Uterus (tissue), 4 donors: ENCODE measurements at places on chromosomes 12 and 14. TPM values are rescaled to one million over a fixed set of nuclear protein-coding genes. Genes with fewer than 3 reads are reported as not detected.

GRCh38 chr12:20125276-20125798, 243.0 kb upstream of the PDE3A start:
- DNase-seq, result no peak

The HOXC9 gene
- total RNA-seq, result 1.7 TPM

GRCh38 chr14:96309896-96310330, 53.2 kb downstream of the ATG2B start:
- no peak for DNase-seq

The ERC1 gene
- 34.4 TPM for total RNA-seq

- no peak for DNase-seq
These were observed 804.5 kb downstream of the NRXN3 start for GRCh38 chr14:78974691-78975090.

DNA sequence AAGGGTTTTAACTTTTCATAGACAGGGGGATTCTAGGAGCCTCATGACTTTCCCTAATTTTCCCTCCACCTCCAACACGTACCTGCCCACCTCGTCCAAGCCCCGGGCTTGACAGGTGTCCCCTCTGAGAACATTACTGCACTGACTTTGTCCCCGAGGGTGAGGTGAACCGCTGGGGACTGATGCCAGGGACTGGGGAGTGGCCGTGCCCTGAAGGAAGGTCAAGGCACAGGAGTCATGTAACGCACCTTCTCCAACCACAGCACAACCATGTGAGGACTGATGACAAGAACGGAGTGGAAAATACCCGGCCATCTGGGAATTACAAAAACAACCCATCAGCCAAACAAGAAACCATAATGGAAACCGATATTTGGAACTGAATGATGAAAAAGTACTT, 214.7 kb upstream of the C14orf180 start:
- no peak for DNase-seq

DNA sequence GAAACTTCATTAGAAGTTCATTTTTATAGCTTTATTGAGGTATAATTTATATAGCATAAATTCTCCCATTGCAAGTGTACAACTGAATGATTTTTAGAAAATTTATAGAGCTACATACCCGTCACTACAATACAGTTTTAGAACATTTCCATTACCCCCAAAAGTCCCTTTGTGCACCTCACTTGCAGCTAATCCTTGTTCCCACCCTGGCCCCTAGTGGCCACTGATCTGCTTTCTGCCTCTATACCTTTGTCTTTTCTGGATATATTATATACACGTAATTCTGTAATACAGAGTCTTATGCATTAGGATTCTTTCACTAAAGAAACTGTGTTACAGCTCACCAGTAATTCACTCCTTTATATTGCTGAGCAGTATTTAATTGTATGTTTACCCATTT, 145.1 kb upstream of the DIO2 start:
- no peak for DNase-seq

DNA sequence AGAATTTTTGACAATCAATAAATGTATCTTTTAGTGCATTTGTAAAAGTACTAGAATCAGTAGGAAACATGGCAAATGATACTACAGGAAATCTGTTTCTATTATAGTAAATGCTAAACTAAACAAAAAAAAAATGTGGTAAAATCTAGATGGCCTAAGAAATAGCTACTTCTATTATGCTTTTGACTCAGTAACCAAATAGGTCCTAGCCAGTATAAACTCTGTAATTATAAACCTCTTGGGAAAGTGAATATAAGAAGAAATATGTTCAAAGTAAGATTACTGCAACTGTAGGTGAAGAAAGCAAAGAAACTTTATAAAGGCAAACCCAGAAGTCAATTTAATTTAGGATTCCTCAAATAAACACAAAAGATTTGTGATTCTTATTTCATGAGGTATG, 581.2 kb downstream of the LRFN5 start:
- DNase-seq, result no peak

- DNase-seq, result no peak
These were observed at the start of gene TPH2 for GRCh38 chr12:71938728-71939385. Gene TPH2, plus strand, starts transcription at chr12:71938845. Its CDS starts 142 bp downstream, at chr12:71938987.

GRCh38 chr14:35114036-35114435, 7.8 kb downstream of the PPP2R3C start:
- DNase-seq, result no peak

DNA sequence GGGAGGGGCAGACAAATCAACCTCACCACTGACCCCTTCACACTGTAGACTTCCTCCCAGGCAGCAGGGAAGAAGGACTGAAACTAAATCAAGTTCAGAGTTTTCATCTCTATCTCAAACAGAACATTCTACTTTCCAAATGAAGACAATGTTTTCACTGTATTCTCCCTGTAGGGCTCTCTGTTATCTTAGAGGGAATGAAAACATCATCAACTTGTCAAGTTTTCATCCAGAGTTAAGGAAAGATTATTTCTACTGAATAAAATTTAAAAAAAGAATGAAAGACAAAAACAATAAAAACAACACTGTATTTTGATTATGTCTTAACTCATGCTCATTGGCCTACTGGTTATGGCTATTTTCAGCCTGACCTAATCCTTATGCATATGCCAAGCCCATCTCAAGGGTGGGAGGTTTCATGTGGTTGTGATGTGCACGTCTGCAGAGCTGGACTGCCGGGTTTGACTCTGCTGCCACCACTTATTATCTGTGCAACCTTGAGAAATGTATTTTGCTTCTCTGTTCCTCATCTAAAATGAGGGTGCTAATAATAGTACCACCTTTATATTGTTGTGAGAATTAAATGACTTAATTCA, 152.0 kb upstream of the AVPR1A start:
- DNase-seq, result no peak

- no peak for DNase-seq
These were observed 19.3 kb upstream of the NCOR2 start for GRCh38 chr12:124586756-124587155.
